ENCODE measurements at places on chromosomes 5 and 9.
A peak's percentile ranks its signal among the peaks of the same experiment; 100 is the strongest.

DNA sequence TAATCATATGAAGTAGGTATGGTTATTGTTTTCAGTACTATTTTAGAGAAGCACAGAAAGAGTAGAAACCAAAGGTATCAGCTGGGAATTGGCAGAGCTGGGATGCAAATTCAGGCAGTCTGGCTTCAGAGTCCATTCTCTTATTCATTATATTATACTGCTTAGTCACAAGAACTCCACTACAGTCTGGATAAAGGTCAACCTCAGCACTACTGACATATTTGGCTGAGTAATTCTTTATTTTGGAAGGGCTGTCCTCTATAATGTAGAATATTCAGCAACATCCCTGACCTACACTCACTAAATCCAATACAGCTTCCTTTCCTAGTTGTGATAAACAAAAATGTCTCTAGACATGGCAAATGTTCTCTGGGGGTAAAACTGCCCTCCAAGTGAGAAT is 37.6 kb downstream of the PTGER4 start:
- DNase-seq = no peak

DNA sequence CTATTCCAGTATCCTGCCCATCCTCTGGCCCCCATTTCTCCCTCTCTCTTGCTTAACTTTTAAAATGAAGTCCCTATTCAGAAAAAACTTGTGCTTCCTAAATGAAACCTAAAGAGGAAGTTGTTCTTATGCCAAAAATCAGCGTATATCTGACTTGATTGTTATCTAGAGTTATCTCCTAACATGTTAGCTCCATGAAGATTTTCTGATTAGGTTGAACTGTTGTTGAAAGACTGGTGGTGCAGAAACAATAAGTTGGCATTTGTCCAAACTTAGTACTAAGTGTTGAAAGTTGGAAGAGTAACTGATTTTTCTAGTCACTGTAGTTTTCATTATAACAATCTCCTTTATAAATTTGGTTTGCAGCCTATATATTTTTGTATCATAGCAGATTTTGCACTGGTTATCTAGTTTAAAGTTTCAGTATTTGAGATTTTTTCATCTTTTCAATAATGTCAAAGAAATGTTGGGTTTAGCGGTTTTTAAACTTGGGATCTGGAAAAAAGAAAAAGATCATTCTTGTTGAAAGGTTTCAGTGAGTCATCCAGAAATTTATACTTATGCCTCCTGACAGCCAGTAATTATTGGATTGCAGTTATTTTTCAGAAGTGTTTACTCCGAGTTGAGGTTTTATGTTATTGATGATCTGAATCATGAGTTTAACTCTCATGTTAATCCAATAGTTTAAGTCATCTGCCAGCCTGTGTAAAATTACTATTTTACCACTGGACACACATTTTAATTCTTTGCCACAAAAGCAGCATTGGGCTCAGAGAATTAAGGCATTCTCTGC is 60.6 kb downstream of the PAM start:
- DNase-seq = peak; percentile 14

GRCh38 chr9:1217076-1217475 is 166.9 kb downstream of the DMRT2 start:
- DNase-seq = no peak

GRCh38 chr9:19623941-19624340 is 164.9 kb downstream of the SLC24A2 start:
- no peak for DNase-seq

DNA sequence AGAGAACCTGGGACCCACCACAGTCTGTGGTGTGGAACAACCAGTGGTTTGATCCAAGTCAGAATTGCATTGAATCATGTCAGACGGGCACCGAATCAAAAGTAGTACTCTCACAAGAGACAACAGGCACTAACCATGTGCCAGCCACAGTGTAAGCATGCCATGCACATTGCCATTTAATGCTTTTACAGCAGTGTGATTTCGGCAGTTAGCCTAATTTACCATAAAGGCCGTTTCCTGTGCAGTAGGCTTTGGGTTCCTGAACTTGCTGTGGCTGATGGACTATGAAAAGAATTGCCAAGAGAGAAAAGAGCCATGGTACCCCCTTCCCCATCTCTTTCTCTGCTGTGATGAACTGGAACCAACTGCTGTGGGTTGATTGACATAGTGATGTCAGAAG is 540.6 kb downstream of the EBF1 start:
- no peak for DNase-seq

DNA sequence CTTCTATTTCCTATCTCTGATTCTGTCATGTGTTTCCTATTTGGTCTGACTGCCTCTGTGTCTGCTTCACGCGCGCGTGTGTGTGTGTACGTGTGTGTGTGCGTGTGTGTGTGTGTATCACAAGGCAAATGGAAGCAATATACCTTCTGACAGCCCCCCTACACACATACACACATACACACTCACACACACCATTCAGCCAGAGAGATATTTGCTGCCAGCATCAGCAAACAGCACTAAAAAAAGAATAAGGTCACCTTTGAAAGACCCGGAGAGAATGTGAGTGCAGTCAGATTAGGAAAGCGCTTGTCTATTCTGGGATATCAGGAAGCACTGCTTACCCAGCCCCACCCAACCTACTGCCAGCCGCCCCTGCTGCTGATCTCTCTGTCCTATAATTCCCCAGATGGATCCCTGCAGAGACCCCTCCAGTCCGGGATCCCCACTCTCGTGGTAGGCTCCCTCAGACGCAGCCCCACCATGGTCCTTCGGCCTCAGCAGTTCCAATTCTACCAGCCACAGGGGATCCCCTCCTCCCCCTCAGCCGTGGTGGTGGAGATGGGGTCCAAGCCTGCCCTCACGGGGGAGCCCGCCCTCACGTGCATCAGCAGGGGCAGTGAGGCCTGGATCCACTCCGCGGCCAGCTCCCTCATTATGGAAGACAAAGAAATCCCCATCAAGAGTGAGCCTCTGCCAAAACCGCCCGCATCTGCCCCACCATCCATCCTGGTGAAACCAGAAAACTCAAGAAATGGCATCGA is 45.7 kb downstream of the PLAC8L1 start:
- DNase-seq = no peak

DNA sequence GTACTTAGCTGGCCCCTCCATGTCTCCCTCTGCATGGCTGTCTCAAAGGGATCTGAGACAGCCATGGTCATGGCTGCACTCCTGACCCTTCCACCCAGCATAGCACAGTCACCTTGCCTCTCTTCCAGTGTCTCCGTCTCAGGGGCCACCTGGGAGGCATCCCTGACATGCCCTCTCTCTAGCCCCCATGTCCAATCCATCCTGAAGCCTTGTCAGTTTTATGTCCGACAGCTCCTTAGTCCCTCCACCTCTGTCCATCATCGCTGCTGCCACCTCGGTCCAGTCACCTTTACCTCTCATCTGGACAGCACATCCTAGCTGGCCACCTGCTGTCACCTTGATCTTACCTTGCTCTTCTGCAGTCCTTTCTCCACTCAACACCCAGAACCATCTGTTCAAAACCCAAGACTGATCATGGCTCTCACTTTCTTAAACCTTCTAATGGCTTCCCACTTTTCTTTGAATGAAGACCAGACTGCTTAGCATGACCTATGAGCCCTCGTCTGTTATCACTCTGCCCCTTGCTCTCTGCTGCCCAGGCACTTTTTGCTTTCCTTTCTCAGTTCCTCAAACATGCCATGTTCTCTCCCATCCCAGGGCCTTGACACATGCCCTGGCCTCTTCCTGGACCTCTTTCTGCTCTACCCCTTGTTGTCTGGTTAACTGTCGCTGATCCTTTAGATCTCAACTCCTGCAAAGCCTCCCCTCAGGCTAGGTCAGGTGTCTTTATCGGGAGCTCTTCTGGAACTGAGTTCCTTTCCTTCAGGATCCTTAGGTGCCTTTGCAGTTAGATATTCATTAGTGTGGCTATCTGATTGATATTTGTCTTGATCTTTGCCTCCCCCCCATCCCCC is 181.8 kb upstream of the PITX1 start:
- no peak for DNase-seq

- DNase-seq = no peak
Observed at GRCh38 chr5:160423099-160423498, 1.4 kb downstream of the PTTG1 start.

GRCh38 chr9:126420135-126420534 is 93.5 kb downstream of the MVB12B start:
- DNase-seq = no peak

DNA sequence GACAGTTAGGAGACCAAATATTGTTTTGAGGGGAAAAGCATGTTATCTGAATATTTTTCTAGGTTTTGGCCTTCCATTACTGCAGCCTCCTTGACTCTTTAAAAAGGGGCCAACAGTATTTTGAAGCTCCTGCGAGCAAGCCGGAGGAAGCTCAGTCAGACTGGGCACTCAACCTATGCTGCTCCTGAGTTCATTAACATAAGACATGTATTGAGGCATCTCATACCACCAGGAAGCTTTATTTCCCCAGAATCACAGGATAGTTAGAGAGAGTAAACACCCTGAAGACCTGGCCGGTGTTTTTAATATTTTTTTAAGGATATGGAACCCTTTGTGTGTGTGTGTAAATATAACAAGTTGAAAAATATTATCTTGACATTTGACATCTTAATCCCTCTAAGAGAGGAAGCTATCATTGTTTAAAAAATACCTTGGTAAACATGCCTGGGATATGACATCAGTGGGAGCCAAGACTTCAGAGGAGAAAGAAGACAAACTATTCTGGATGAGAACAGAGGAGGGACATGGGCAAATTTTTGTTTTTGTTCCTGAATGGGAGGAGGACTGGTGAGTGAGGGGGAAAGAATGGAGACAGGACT is 139.3 kb upstream of the SLIT3 start:
- no peak for DNase-seq

GRCh38 chr5:9692576-9692975 is 62.4 kb upstream of the TAS2R1 start:
- no peak for DNase-seq

DNA sequence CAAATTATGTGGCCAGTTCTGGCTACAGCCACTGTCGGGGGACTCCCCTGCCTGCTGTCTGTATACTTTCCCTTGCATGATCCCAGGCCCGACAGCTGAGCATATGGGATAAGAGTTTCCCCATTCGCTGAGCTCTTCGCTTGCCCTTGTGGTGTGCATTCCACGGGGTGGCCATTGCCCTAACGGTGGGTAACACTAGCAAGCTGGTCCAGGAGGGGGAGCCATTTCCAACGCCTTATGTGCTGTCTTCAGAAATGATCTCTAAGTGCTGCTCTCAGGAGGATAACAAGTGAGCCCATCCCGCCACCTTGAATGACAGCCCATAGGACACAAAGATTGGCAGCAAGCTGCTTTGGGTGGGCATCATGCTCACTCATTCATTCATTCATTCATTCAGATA is 190.9 kb downstream of the FSTL4 start:
- no peak for DNase-seq

DNA sequence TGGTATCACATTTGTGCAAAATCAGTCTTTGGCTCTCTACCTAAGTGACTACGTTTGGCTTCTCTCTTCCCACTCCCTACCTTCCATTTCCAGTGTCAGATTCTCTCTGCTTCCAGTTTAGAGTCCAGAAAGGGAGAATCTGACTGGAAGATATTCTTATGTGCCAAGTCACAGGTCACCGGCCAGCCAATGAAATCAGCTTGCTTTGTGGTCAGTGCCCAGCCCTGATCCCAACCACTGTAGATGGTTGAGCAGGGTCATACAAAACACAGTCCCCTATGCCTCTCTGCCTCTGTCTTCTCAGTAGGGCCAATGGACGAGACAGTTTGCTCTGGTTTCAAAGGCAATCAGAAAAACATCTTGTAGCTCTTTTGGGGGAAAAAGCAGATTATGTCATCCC is 15.6 kb upstream of the EPB41L4B start:
- DNase-seq = no peak

DNA sequence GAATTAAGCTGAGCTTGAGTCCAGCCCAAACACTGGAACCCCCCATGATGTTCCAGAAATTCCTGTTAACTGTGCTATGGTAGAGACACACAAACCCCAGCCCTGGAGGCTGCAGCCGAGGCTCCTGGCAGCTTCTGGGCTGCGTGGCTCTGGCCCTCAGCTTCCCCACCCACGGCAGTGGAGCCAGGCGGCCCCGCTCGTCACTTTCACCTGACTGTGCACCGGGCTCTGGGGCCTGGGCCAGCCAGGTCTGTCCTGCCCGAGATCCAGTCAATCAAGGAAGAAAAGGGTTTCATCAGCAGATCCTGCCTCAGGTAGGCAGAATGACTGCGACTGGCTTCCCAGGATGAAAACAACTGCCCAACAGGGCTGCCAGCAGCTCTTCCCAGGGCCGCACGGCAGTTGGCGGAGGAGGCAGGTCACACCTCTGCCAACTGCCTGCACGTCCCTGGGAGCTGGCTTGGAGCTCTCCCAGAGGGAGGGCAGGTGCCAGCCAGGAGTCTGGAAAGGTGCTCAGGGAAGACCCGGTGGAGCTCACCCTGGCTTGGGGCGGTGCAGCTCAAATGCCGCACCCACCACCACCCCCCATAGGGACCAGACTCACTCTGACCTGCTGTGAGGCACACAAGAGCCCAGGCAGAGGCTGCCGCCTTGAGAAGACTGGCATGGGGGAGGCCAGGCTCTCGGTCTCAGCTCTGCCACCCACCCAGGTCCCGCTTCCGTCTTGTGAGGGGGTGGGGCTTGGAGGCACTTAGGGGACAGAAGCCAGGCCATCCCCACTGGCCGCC is 20.7 kb downstream of the BRD3 start:
- no peak for DNase-seq
